ENCODE measurements at places on chromosomes 11 and 22. TPM values are rescaled to one million over a fixed set of nuclear protein-coding genes. Genes with fewer than 3 reads are reported as not detected.

Gene SLC15A3
- total RNA-seq = 18.4 TPM

Gene NEFH
- 0.22 TPM for total RNA-seq

Gene MMP7
- total RNA-seq = 1.1 TPM

Gene SIRT3
- total RNA-seq = 9.4 TPM

Gene OR52A1
- not detected for total RNA-seq

Gene LRRN4CL
- 4.7 TPM for total RNA-seq

Gene KRTAP5-10
- not detected for total RNA-seq

Gene LAYN
- total RNA-seq = 9.6 TPM

Gene APLNR
- not detected for total RNA-seq

Gene PDXP
- total RNA-seq = 3.9 TPM

Gene ALX4
- total RNA-seq = not detected

Gene IL17REL
- not detected for total RNA-seq

Gene CABP4
- not detected for total RNA-seq

Gene GAB4
- total RNA-seq = not detected

All from placental pericyte (primary cell).